ENCODE measurements at places on chromosomes 5 and 9.

- DNase-seq = no peak
These were observed 482.0 kb downstream of the DTWD2 start for GRCh38 chr5:118506217-118506852.

DNA sequence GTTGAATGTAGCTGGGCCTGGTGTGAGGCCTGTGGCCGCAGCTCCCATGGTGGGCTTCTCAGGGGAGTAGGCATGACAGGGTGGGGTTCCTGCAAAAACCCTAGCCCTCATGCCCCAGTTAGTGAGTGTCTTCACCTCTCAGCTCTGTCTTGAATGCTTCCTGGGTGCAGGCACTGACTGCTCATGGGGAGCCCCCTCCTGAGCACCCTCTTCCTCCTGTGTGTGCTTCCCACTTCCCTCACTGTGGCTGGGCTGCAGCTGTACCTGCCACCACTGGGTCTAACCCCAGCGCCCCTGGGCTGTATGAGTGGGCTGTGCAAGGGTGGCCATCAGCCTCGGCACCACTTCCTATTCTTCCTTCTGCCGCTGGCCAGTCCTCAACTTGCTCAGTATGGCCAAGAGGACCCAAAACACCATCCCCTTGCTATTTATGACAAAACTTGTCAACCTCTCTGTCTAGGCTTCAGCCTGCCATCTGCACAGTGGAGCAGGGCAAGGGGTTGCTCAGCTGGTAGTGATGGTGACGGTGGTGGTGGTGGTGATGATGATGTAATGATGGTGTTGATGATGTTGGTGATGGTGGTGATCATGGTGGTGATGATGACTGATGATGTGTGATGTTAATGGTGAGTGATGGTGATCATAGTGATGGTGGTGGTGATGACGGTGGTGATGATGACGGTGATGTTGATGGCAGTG is 67.5 kb downstream of the RXRA start:
- DNase-seq = no peak

GRCh38 chr5:147168578-147169327 is 66.1 kb upstream of the STK32A start:
- DNase-seq = no peak

- no peak for DNase-seq
These were observed 26.0 kb downstream of the ZBTB43 start for GRCh38 chr9:126830827-126831226.

DNA sequence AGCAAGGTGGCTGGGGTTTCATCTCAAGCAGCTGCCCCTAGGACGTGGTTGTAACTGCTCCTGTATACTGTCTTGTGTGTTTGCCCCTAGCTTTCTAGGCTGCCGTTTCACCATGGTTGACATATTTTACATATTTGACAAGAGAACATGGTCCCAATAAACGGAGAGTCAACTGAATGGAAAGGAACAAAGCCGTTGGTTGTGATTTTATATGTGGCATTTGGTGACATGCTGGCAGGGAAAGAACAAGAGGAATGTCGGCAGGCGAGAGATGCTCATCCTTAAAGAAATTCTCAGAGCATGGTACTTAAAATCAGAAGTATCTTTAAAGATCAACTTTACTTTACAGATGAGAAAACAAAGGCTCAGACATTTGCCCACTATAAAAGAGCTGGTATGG is 11.8 kb downstream of the ZNF366 start:
- DNase-seq = no peak

DNA sequence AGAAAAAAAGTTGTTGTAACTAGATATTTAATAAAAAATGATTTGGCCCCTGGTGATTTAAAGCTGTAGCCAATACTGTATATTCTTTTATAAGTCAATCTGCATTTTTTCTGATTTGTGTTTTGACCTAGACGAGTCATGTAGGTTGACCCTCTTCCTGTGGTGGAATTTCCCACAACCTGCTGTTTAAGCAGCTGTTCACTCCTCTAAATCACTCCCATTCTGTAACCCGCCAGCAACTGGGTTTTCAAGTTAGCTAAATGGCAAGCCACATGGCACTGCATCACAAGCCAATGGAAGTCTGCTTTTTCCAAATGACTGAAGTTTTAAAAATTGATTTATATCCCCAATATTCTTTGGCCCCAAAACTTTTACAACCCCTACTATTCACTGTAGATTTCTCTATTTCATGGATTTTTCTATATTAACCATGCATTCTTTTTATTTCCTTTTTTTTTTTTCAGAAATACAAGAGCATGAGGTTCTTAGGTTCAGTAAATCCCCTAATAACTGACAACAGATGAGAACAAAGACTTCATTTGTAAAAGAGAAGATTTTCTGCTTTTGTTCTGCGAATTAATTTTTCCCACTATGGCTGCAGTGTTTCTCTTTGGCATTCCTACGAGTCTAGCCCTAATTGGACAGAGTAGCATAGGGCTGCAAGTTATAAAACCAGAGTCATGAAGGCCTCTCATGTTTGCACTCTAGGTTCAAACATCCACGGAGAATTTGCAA is 184.5 kb upstream of the TLE4 start:
- DNase-seq = peak; percentile 4

GRCh38 chr5:170861667-170861916 is 226 bp upstream of the RANBP17 start:
- DNase-seq = no peak

- no peak for DNase-seq
These were observed 37.5 kb upstream of the BOD1 start for GRCh38 chr5:173653822-173654523.

DNA sequence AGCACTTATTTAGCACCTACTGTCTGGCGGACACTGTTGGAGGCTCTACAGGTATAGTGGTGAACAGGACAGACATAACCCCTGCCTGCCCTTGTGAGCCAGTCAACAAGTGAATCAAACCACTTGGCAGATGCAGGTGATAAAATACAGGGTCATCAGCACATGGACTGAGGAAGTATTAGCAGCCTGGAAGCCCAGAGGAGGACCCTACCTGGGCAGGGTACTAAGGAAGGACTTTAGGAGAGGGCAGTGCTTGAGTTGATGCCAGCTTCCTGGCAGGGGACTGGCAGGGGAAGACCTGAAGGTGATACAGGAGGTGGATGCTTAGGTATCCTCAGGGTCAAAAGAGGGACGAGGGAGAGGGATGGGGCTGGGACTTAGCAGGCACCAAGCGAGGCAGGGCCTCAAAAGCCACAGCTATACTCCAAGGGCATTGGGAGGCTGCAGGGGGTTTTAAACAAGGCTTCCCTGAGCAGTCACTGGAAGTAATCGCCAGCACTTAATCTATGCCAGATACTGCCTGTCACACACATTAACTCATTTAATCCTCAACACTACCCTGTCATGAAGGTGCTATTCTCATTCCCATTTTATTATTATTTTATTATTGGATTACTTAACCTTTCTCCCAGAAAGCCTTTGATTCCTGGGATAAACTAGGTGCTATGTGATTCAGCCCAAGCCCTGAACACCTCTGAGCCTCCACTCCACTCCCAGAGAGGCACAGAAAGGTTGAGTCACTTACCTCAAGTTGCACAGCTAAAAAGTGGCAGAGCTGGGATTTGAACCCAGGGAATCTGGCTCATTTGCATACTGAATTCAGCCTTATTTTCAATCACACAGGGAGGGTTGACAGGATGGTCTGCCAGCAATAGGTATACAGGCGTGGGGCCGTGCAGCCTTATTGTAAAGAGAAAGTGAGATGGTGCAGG is 63.8 kb upstream of the ORM1 start:
- DNase-seq = no peak

DNA sequence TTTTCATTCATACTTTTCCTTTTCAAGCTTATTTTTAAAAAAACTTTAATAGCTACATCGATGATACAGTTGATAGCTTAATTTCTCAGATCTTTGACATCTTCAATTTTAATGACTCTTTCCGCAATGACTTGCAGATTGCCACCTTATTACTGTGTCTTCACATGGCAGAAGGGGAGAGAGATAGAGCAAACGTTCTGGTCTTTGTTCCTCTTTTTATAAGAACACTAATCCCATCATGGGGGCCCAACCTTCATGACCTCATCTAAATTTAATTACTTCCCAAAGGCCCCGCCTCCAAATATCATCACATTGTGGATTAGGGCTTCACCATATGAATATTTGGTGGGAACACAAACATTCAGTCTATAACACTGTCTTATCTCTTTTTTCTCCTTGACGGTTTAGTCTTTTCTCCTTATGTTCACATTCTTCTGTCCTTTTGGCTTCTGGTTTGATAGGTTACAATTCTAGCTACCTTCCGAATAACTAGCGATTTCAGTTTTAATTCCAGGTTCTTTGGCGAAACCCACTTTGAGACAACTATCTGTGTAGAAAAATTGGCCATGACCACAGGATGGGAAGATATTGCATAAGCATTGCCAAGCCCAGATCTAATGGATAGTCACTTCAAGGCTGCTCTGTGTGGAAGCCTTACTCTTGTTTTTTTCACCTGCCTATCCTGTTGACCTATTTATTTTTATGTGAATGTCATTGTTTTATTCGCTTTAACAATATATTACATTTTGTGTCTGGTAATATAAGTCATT is 5.0 kb downstream of the ZNF189 start:
- no peak for DNase-seq

- DNase-seq = no peak
These were observed 318.8 kb upstream of the ELAVL2 start for GRCh38 chr9:24144796-24145195.

DNA sequence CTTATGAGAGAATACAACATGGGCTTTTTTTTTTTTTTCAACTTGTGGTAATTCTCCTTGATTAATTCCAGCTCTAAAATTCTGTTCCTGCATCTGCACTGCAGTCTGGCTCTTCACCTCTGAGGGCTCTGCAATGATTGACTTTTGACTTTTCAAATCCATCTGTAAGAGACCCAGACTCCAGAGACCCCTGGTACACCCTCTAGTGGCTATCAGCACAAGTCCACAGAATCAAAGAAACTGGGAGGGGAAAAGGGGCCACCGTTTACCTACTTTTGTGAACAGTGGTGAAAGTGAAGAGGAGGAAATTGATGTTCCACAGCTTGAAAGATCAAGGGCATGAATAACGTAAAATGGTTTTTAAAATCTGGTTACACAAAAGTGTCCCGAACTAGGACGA is 151.6 kb downstream of the SLIT3 start:
- DNase-seq = peak; percentile 69

- peak; percentile 31 for DNase-seq
These were observed 54.5 kb upstream of the SEMA6A start for GRCh38 chr5:116629168-116629567.

- DNase-seq = no peak
These were observed 145.3 kb upstream of the RASA1 start for GRCh38 chr5:87122151-87122977.

- DNase-seq = no peak
These were observed 17.9 kb upstream of the CDC42SE2 start for GRCh38 chr5:131245948-131246347.

DNA sequence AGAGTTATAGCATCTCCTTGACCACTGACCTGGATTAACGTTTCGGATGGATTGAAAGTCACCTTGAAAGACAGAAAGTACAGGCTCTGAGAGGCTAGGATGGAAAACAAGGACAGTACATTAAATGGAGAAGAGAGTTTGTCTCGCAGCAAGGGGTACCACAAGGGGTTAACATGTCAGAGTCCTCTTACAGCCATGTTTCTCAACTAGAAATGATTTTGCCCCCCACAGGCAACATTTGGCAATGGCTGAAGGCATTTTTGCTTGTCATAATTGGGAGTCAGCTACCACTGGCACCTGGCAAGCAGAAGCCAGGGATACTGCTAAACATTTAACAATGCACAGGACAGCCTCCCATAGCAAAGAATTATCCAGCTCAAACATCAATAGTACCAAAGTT is 90.8 kb upstream of the EQTN start:
- DNase-seq = peak; percentile 30

DNA sequence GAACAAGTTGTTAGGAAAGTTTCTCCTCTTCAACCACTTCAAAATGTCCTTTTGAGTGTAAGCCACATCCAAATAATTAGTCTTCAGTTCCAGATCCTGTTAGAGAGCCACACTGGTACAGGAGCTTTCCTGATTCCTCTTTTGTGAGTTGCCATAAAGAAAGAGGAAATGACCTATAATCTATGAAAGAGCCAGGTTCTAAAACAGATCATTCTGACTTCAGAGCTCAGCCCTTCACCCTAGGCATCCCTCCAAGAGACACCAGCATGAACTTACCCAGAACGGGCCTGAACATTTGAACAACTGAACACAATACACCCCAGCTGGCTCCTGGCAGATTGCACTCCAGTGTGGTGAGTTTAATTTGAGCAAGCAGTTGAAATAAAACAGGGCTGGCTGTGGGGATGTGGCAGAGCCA is 25.7 kb downstream of the SLC1A1 start:
- no peak for DNase-seq

GRCh38 chr5:167051402-167051768 is 1240.1 kb upstream of the WWC1 start:
- no peak for DNase-seq

DNA sequence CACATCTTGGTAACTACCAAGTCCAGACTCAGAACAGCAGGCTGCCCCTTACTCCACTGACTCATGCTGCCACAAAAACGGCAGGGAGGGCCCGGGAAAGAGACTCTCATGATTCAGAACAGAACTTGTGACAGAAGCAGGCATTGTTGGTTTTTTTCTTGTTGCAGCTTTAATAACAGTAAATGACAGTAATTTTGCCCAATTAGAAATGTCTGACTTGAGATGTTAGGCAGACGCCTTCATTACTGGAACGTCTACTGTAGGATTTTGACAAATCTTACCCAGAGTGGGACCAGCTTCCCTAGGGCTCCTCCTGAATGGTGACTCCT is 77.9 kb downstream of the SEMA5A start:
- no peak for DNase-seq

GRCh38 chr5:37090781-37091180 is 158.4 kb downstream of the CPLANE1 start:
- no peak for DNase-seq

DNA sequence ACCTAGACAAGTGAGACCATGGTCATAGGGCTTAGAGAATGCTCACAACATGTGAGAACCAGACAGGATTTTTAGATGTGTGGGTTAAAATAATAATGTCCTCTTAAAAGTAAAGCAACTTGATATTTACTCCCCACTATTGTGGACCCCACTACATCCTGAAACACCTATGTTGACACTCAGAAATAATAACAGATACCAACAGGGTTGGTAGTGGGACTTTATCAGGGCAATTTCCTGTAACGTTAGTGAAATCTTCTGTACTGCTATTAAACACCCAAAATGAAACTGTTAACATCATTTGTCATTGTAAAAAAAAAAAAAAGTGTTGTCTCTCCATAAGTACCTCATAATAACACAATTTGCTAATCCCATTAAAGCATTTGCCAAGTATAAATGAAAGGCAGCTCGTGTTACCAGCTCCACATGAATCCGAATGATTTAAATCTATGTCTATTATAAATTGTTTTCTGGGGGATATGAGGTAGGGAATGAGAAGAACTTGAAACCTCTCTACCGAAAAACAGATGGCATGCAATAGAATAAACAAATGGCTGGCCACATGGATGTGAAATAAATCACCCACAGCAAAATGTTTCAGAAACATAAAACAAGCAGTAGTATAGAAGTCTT is 285.9 kb downstream of the ARHGEF28 start:
- DNase-seq = no peak

GRCh38 chr9:126583144-126583760 is 30.5 kb upstream of the LMX1B start:
- no peak for DNase-seq

Data from GM23338 (cell line).